Astrocyte of the hippocampus (primary cell): ENCODE measurements at places on chromosomes 7 and 10.

- DNase-seq, result no peak
Measured at GRCh38 chr7:158140538-158141220, 446.9 kb downstream of the PTPRN2 start.

GRCh38 chr10:47079204-47079580, 168.0 kb downstream of the PTPN20 start:
- peak; percentile 27 for DNase-seq

- no peak for DNase-seq
Measured at GRCh38 chr7:44235582-44236332, 35.0 kb downstream of the YKT6 start.

DNA sequence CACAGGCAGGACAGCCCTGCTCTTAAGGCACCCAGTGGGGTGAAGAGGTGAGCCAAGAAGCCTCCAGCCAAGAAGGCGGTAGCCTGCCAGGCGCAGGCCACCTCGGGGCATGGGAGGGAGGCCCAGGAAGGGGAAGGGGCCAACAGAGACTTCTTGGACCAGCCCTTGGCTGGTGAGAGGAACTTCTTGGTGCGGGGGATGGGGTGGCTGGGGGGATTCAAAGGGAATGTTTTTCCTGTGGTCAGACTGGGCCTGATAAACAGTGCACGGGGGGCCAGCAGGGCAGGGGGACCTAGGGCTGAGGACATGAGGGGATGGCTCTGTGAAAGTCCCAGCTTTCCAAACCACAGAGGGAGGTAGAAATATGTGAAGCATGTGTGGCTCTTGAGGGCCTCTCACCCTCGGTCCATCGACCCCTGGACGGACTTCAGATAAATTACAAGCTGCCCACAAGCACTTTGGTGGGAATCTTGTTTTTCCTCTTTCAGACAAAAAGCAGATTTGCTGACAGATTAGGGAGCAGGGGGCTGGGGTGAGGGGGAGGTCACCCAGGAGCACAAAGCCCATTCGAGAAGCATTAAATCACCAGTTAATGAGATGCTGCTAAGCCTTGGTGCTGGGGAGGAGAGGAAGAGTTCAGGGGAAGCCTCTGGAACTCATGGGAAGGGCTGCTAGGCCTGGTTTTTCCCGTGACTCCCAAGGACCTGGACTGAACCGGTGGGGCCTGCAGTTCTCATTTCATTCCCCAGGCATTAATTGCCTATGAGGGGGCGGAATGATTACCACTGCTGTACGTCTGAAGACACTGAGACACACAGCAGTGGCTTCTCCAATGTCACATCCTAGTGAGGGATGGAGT, 11.3 kb downstream of the CRYGN start:
- DNase-seq, result peak; percentile 99

- no peak for DNase-seq
Measured at GRCh38 chr10:31604096-31604495, 285.1 kb downstream of the ZEB1 start.

DNA sequence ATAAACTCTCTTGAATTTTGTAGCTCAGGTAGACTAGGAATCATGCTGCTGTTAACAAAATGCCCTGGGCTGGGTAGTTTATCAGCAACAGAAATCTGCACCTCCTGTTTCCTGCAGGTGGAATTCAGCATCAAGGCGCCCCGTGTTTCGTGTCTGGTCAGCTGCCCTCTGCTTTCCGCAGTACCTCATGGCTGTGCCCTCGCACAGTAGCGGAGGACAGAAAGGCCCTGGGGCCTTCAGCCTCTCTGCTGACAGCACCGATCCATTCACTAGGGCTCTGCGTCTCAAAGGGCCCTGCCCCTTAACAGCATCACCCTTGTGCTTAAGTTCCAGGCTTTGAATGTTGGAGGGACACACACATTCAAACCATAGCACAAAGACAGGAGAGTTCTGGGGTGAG, 90.0 kb downstream of the DYNC2I1 start:
- DNase-seq, result no peak

DNA sequence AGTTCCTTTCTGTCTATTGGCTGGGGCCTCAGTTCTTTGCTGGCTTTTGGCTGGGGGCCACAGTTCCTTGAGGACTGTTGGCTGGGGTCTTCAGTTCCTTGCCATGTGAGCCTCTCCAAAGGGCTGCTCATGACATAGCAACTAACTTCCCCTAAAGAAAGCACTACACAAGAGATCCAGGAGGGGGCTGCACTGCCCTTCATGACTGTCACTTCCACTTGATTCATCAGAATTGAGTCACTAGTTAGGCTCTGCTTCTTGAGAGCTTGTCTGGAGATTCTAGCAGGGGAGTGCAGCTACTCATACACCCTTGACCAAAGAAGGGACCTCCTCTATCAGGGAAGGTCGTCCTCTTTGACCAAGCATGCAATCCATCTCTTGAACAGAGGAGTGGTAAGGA, 38.0 kb upstream of the MKX start:
- peak; percentile 53 for DNase-seq

DNA sequence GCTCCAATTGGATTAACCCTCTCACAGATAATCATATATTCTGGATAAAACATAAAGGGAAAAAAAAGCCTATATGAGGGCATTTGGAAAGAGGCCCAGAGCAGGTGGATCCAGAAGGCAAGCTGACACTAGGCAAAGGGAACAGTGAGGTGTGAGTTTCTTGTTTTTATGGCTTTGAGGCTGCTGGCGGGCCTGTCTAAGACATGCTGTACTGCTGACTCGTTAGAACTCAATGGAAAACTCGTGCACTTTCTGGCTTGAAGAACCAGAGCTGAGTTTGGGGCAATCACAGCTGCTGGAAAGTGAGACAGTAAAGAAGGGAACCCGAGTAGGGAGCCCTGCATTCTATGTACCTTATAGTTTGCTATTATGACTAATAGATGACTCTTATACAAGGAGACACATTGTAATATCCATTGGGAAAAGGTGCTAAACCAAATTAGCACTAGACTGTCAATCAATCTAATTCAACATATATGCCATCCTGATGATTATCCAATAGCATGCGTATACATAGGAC, 637.1 kb downstream of the GATA3 start:
- no peak for DNase-seq

DNA sequence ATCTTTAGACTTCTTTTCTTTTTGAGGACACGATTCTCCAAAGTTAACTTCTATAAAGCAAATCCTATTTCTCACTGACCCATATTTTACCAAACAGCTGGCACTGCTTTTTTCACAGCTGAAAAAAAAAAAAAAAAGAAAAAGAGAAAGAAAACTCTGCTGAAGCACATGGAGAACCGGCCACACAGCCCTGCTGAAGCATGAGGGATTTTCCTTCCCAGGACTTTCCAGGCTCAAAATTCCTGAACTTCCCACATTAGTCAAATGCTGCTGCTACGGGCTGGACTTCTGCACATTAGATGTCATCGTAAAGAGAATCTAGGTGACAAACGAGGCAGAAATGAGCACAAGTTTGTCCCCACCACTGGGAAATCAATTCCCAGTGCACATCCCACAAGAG, 25.2 kb downstream of the HIPK2 start:
- DNase-seq, result no peak

- DNase-seq, result peak; percentile 40
Measured at GRCh38 chr7:151198945-151199848, 11.1 kb downstream of the H2BK1 start.

GRCh38 chr10:9305018-9305655, 1250.6 kb downstream of the GATA3 start:
- DNase-seq, result peak; percentile 33

- peak; percentile 77 for DNase-seq
Measured at GRCh38 chr10:29151005-29151404, 137.9 kb upstream of the LYZL1 start.

GRCh38 chr10:31197886-31198285, 121.1 kb upstream of the ZEB1 start:
- no peak for DNase-seq

DNA sequence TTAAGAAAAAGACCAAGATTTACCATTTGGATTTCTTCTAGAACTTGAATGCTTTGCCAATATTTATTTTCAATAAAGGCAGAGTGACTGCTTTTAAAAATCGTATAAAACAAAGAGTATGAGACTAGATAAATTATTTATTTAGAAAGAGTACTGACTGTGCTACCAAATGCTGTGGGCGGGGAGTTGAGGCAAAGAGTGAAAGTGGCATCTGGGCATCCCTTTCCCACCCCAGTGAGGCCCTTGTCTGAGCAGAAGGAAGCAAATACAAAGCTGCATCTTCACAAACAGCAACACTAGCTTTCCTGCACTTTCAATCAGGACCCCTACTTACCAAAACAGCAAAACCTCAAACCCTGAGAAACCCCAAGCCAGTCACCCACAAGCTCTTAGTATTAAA, 34.9 kb downstream of the ITGB1 start:
- DNase-seq, result no peak

DNA sequence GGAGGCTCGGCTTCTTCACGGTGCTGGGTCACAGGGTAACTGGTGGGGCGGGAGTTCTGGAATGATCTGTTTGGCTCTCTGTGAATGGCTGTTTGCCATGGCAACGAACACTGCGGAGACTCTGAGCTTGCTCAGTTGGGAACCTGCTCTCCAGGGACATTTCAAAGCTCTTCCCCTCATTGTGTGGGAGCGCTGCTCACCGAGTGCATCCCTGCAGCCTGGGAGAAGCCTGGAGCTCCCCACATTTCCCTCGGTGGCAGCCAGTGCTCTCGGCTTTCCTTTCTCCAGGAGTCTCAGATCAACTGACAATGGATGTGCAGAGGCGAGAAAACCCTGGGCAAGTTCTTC, 57.6 kb upstream of the CACUL1 start:
- peak; percentile 26 for DNase-seq

DNA sequence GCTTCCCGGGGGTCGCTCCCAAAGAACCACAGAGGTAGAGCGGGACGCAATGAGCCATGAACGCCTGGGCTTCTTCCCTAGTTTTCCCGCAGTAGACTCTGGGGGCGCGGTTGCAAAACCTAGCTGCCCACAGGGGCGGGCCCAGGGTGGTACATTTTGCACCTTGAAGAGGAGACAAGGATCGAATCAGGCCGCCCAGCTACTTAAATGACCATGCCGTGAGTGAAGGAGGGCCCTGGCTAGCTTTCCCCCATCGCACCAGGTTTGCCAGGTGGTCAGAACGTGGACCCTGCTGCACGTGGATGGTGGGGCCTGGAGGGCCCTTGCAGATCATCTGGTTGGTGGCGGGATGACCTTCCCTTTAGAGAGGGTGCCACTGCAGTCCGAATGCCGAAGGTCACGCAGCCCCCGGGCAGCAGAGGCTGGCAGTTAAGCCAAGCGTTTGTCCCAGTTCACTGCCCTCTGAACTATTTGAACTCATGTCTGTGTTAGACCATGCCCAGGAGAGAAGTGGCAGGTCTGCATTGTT, 604 bp upstream of the SHTN1 start:
- DNase-seq, result no peak

DNA sequence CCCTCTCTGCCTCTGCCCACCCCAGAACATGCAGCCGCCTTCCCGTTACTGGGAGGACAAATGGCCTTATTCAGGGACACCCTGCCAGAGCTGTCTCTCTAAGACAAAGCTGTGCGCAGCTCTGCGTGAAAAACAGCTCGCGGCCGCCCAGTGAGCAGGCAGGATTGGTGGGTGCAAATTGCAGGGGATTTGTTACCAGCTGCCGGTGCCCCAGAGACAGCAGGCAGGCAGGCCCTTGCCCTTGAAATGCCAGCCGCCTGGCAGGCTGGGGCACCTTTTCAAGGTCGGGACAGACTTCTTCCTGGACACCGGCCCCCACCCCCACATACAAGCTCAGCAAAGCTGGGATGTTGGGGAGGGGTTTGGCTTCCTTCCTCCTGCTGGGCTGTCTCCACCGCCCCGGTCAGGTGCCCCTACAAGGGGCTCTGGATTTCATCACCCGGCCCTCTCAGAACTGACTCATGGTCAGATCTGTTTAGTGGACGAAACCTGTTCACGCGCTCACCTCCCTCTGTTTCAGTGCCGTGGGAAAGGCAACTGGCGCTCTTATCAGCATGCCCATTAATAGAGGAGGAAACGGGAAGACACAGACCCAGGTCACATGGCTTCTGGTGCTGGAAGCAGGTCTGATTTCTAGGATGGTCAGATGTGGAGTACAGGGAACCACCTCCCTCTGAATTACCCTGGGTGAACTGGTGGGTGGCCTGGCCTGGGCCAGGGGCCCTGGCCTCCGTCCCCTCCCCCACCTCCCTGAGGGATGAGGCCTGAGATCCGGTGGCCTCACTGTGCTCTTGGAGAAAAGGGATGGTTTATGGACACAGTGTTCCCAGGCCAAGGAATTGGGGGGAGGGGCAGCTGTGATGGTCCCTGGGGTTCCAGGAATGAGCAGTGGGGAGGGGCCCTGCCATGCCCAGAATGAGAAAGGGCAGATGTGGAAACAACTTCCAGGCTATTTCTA, 123.9 kb upstream of the PPIF start:
- peak; percentile 74 for DNase-seq

DNA sequence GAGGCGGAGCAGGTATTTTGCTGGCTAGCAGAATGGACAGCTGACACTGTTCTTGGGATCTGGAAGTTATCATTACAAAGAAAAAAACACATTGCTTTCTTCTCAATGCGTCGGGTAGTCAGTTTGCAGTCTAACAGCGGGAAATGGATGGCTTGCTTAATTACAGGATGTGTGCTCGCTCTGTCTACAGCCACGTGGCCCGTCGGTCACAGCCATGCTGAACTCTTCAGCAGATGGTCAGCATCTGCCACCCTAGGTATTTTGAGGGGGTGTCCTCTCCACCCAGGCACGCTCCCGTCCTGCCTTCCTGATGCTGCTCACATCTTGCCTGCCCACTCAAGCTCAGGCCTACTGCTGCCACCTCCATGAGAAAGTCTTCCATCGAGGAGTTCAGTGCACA, 20.4 kb upstream of the INMT start:
- DNase-seq, result no peak

DNA sequence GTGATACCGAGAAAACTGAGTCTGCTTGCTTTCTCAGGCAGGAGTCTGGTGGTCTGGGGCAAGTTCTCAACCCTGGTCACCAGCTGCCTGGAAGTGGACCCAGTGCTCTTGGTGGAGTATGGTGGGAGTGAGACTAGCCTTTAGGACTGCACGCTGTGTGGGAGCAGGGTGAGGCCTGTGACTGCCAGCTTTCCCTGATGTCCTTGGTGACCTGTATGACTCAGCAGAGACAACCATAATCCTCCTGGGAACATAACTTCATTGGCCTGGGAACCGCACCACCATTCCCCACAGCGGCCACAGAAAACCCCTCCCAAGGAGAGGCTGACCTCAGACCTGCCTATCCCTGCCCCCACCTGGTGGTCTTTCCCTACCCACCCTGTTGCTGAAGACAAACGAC, 139.5 kb upstream of the CHRM2 start:
- DNase-seq, result no peak

GRCh38 chr7:22686620-22687019, 40.4 kb upstream of the IL6 start:
- no peak for DNase-seq
